CD4-positive, alpha-beta T cell treated with Interleukin-17A for 4 hours (primary cell): ENCODE measurements at places on chromosomes 12 and 14.
A peak's percentile ranks its signal among the peaks of the same experiment; 100 is the strongest.

GRCh38 chr12:118964988-118965387, 16.4 kb upstream of the SRRM4 start:
- no peak for DNase-seq

- no peak for DNase-seq
Measured at GRCh38 chr12:4496145-4496838, 42.4 kb upstream of the RAD51AP1 start.

DNA sequence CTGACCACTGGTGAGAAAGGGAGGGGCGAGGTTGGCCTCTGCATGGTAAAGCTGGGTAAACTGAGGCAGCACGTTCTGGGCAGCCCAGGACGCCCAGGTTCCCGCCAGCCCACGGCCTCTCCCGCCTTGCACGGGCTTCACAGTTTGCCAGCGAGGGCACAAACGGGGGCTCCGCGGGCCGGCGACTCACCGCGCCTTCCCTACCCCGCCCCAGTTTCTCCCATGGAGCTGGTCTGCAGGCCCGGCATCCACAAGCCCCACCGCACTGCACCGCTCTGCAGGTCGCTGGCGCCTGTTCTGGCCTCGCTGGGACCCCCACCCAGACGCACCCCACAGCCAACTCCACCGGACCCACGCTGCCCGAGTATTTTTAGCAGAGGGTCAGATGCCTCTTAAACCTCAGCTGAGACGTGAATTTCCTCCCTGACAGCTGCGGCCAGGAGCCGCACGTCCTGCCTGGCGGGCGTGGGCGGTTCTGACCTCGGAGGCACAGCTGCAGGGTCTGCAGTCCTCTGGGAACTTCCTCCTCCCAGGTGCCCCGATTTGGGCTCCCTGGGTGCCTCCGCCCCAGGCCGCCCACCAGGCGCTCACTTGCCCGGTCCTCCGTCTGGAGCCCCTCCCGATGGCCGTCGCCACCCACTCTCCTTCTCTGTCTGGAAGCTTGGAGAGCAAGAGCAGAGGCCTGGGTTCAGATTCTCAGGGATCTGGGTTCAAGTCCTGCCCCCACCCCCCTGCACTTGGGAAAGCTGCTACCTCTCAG, 29.5 kb upstream of the INF2 start:
- no peak for DNase-seq

- peak; percentile 43 for DNase-seq
Measured at GRCh38 chr12:117105902-117106301, 6.7 kb upstream of the TESC start.

DNA sequence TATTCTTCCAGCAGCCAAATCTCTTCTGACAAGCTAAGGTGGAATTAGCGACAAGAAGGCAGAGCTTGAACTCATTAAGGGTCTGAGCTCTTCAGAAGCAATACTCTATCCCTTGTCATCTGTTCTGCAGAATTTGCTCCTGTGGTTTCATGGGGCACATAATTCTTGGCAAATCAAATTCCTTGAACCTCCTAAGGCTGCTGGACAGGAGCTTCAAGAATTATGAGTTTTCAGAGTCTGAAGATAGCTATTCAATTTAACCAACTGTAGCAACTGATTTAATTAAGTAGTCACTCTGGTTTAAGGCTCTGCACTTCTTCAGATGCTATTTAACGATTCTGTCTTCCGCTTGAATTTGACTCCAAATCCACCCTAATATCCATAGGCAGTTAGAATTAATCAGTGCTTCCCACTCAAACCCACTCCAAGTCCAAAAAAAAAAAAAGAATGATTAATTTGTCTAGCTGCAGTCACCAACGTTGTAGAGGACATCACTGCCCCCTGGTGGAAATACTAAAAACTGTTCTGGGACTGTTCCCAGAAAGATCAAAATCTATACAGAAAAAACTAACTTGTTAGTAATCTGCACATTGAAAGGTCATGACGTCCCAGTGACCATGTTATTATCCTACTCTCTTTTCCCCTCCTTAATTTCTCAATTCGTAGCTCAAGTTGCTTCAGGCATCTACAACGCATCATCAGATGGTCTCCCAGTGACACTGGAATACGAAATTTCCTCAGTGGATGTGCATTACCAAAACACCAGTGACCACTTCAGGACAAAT, 169.9 kb downstream of the KIF21A start:
- DNase-seq: peak; percentile 13

DNA sequence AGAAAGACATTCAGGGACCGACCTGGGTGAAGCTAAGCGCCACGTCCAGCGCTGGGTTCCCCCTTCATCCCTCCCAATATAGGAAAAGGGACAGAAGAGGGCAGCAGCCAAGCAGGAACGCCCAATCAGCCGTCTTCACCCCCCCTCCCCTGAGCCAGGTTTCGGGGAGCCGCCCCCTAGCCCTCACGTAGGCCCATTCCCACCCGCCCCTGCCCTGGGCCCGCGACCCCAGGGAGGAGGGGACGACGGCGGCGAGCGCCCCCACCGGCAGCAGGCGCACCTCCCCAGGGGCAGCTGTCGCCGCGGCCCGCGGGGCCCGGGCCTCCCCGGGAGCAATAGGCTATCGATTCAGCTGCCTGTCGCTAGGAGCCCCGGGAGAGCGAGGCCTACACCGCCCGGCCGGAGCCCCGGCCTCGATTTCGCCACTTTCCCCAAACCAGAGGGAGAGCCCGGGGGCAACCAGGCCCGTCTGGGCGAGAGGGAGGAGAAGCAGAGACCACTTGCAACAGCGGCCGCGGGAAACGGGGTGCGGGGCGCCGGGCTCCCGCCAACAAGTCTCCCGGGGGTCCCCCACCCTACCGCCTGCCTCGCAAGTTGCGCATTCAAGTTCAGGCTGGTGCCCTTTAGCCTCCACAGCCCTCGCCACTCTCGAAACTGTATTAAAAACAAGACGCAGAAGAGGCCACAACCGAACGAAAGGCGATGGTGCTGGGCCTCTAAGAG, 1.3 kb downstream of the DCAF5 start:
- DNase-seq: peak; percentile 82

- DNase-seq: no peak
Measured at GRCh38 chr12:41920355-41920754, 224.3 kb downstream of the GXYLT1 start.

GRCh38 chr12:32947206-32948067, 50.9 kb upstream of the PKP2 start:
- no peak for DNase-seq

DNA sequence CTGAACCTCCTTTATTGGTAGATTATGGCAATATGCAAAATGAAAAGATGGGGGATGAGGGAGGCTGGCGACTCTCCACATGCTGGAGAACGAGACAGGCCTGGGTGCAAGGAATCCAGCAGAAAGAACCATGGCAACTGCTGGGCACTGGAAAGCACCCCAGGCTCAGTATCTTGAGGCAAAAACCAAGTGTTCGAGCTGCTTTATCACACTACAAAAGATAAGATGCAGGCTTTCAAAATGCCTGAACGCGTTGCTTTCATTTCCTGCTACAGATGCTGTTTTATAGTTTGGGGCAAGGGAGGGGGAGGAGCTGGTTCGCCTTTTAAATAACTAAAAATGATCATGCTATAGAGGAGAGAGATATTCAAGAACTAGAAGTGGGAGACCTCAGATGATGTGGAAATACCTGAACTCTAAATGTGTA, 38.9 kb downstream of the NIN start:
- DNase-seq: peak; percentile 51
